ENCODE measurements at places on chromosomes 5 and 9.

GRCh38 chr5:36596247-36596646, 10.2 kb upstream of the SLC1A3 start:
- no peak overlapping the region for H3K27ac ChIP-seq
- no peak overlapping the region for H3K4me3 ChIP-seq
- H3K36me3 ChIP-seq = no peaks in the 10 kb centered on the region
- DNase-seq = no peak
- H3K4me1 ChIP-seq = no peaks in the 10 kb centered on the region

GRCh38 chr9:134967547-134967930, 49.8 kb upstream of the FCN1 start:
- peaks cover 8% of the 10 kb centered on the region for H3K27me3 ChIP-seq
- no peaks in the 10 kb centered on the region for H3K36me3 ChIP-seq
- DNase-seq = no peak
- H3K4me1 ChIP-seq = no peaks in the 10 kb centered on the region
- H3K4me3 ChIP-seq = no peak overlapping the region

DNA sequence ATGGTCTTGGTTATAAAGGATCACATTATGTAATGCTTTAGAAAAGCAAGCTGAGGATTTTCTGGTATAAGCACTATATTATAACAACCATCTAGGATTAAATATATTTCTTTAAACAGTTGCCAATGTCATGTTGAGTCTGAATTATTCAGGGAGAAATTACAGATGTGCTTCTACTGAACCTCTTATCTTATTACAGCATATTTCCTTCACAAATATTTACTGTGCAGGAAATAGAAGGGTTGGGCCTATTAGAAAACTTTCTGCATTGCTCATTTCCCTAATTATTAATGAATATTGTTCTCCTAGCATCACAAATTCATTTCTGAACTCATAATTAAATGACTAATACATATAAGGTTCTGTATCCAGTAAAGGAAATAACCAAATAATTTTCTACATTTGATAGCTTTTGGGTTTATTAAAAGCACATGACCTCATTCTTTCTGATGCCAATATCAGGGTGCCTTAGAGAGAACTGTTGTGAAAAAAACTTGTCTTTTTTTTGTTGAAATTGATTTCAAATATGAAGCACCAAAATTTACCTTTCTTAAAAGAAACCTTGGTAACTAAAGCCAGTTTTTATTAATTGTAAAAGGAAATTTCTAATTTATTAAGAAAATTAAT, 476.8 kb upstream of the PTGER4 start:
- H3K4me3 ChIP-seq = no peak overlapping the region
- peaks cover 7% of the 10 kb centered on the region for H3K4me1 ChIP-seq
- H3K36me3 ChIP-seq = no peaks in the 10 kb centered on the region
- H3K27ac ChIP-seq = no peak overlapping the region

- no peaks in the 10 kb centered on the region for H3K4me1 ChIP-seq
- H3K4me3 ChIP-seq = no peak overlapping the region
- no peaks in the 10 kb centered on the region for H3K27me3 ChIP-seq
- no peaks in the 10 kb centered on the region for H3K36me3 ChIP-seq
- DNase-seq = no peak
Observed at GRCh38 chr9:9749591-9749990, 863.2 kb downstream of the PTPRD start.

DNA sequence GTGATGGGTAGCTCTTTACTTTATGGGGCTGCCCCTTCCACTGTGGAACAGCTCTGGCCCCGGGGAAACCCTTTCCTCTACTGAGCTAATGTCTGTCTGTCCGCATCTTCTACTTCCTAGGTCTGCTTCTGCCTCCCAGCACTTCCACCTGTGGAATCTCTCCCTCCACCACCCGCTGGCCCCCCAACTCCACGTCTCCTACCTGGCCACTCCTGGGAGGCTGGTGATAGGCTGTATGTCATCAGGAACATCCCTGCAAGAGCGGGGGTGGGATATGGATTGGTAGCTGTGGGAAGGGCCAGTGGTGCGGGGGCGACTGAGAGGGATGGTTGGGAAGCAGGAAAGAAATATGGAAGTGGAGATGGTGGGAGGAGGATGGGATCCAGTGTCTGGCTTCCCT, 9.2 kb downstream of the ALAD start:
- peaks cover 7% of the 10 kb centered on the region for H3K36me3 ChIP-seq
- H3K27ac ChIP-seq = no peak overlapping the region
- no peaks in the 10 kb centered on the region for H3K27me3 ChIP-seq

DNA sequence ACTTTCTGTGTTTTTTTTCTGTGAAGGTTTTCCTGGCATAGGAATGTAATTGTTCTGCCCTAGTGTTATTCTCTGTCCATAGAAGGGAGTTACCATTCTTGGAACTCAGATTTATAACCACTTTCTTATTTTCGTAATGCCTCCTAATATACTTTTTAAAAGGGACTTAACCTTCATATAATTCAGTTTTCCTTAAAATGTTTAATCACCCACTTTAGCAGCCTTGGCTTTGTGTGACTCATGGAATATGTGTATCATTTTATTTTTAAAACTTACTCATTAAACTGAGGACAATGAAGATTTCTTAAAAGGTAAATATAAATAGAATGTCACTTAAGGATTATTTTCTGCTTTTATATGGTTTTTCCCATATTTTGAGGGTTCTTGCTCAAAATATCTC, 50.0 kb downstream of the RAI14 start:
- H3K4me3 ChIP-seq = no peak overlapping the region
- H3K27ac ChIP-seq = no peak overlapping the region

DNA sequence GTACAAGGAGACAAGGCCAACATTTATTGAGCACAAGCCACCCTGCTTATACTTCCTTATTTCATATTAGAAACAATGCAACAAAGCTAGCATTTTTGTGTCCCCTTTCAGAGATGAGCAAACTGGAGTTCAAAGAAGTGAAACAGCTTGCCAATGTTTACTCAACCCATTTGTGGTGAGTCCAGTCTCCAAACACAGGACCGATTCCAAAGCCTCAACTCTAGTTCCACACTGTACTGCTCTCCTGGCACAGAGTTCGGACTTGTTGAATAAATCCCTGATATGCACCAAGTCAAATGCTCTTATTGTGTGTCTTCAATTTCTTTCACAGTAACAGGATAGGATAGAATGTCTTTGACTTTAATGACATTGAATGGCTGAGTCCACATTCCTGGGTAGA, 604.8 kb upstream of the BRINP1 start:
- no peak overlapping the region for H3K27ac ChIP-seq
- H3K4me1 ChIP-seq = peaks cover under 1% of the 10 kb centered on the region
- no peaks in the 10 kb centered on the region for H3K36me3 ChIP-seq
- peaks cover 3% of the 10 kb centered on the region for H3K27me3 ChIP-seq
- DNase-seq = no peak

DNA sequence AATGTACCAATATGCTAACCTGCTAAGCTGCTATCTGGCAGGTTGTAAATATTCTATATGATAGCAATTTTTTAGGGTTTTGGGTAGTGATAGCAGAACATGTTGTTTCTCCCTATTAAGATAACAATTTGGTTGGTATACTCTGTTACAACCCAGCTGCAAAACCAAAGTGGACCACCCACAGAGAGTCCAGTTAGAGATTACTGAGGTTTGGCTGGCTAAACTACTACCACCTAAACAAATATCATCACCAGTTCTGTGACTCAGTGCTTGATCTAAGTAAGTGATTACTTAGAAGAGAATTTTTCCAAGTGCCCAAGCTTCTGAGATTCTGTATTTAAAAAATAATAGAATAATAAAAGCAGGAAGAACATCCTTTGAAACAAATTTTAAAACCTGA, 72.3 kb downstream of the XRCC4 start:
- H3K36me3 ChIP-seq = no peaks in the 10 kb centered on the region
- H3K27ac ChIP-seq = no peak overlapping the region
- no peak for DNase-seq
- H3K27me3 ChIP-seq = no peaks in the 10 kb centered on the region
- H3K4me1 ChIP-seq = no peaks in the 10 kb centered on the region

- no peak overlapping the region for H3K27ac ChIP-seq
- H3K27me3 ChIP-seq = no peaks in the 10 kb centered on the region
- no peak overlapping the region for H3K4me3 ChIP-seq
- DNase-seq = no peak
Observed at GRCh38 chr5:11323761-11324160, 562.7 kb upstream of the DAP start.

DNA sequence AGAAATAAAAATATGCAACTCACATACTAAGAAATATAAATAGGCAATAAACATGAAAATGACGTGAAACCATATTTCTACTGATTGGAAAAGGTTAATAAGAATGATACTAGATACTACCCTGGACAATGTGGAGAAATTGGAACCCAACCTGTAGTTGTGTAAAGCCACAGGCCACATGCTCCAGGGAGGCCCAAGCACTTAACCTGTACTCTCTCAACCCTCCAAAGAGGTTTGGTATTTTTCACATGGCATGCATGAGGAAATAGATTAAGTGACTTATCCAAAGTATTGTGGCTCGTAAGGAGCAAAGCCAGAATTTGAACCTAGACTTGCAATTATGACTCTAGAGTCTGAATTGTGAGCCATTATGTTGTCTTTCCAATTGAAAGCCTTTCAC, 13.4 kb downstream of the LIFR start:
- H3K4me1 ChIP-seq = no peaks in the 10 kb centered on the region
- no peak for DNase-seq
- H3K36me3 ChIP-seq = no peaks in the 10 kb centered on the region
- no peak overlapping the region for H3K27ac ChIP-seq
- peaks cover 16% of the 10 kb centered on the region for H3K27me3 ChIP-seq
- H3K4me3 ChIP-seq = no peak overlapping the region

All from activated CD8-positive, alpha-beta T cell treated with anti-CD3 and anti-CD28 coated beads for 36 hours (primary cell).